Body of pancreas (tissue), 4 donors: ENCODE measurements at places on chromosomes 3 and 15. TPM values are rescaled to one million over a fixed set of nuclear protein-coding genes. Genes with fewer than 3 reads are reported as not detected.
A peak's percentile ranks its signal among the peaks of the same experiment; 100 is the strongest.

The NEK10 gene
- total RNA-seq: 0.78 TPM

DNA sequence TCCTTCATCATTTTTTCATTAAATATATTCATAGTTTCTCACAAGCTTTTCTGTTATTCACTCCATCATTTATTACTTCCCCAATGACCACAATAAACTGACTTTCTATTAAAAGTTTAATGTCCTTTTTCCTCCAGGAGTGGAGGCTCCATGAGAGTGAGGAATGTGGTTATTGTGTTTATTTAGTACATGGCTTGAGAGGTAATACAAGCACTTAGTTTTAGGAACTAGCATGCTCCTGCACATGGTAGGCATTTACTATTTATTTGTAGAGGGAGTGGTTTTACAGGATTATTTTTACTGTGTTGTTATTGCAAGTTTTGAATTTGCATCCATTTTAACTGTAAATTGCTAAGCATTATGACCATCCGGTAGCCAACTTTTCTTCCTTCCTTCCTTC is 412.9 kb upstream of the SUCLG2 start:
- H3K27me3 ChIP-seq: no peaks in the 10 kb centered on the region
- H3K36me3 ChIP-seq: no peaks in the 10 kb centered on the region
- H3K27ac ChIP-seq: no peak overlapping the region
- no peak overlapping the region for H3K4me3 ChIP-seq

GRCh38 chr3:179642871-179643270 is 10.0 kb upstream of the USP13 start:
- no peak overlapping the region for H3K27ac ChIP-seq
- H3K4me1 ChIP-seq: peaks cover 18% of the 10 kb centered on the region
- H3K36me3 ChIP-seq: no peaks in the 10 kb centered on the region
- DNase-seq: no peak
- no peaks in the 10 kb centered on the region for H3K27me3 ChIP-seq

DNA sequence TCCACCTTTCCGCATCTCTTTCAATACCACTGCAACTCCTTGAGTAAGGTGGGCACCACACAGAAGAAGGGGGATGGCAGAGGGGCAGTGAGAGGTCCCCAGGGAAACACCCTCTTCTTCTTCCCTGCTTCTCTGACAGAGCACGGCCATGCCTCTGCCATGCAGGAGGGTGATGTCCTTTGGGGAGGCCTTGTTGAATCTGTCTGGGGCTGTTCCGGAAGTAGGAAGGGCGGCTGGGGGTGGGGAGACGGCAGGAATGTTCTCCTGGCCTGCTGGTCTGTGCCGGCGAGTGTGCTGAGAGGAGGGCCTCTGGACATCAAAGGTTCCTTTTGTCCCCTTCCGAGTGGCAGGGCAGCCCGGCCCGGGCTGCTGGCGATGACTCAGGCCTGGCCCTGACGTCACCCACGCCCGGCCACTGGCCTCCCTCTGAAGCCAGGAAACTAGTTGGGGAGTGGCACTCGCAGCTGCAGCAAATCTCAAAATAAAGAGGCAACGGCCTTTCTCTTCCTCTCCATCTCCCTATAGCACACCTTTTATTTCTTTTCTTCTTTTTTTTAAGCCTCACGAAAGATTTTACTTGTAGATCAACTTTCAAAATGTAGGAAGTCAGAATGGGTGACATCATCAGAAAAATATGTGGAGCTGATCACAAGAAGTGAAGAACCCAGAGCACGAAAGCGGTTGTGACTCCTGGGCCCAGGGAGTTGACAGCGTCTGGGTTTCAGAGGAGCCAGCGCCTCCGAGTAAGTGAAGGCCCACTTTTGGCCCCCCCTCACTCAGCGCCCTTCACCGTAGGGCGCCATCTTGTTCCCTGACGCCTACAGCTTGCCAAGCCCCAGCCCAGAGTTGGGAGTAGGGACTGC is at the start of gene ZBTB38:
TSS of gene ZBTB38 (plus strand) at position 443 of the 863 bp plus-strand sequence. CDS start 73,885 bp downstream, outside the sequence.
- H3K4me1 ChIP-seq: peaks cover 34% of the 10 kb centered on the region
- no peak within 1 kb of the TSS for H3K4me3 ChIP-seq
- DNase-seq: peak; percentile 79
- H3K27me3 ChIP-seq: no peaks in the 10 kb centered on the region
- no peaks in the 10 kb centered on the region for H3K36me3 ChIP-seq
- peak within 1 kb of the TSS; percentile 91 for H3K27ac ChIP-seq

The DISP2 gene
- total RNA-seq: under 0.01 TPM

DNA sequence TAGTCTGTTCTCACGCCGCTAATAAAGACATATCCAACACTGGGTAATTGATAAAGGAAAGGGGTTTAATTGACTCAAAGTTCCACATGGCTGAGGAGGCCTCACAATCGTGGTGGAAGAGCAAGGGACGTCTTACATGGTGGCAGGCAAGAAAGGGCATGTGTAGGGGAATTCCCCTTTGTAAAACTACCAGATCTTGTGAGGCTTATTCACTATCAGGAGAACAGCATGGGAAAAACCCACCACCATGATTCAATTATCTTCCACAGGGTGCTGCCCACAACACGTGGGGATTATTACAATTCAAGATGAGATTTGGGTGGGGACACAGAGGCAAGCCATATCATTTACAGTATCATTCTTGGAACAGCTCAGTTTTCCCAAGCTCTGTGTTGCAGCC is 268.0 kb downstream of the SUCLG2 start:
- H3K27ac ChIP-seq: no peak overlapping the region
- H3K4me1 ChIP-seq: no peaks in the 10 kb centered on the region
- no peaks in the 10 kb centered on the region for H3K27me3 ChIP-seq
- no peak for DNase-seq
- H3K36me3 ChIP-seq: no peaks in the 10 kb centered on the region

DNA sequence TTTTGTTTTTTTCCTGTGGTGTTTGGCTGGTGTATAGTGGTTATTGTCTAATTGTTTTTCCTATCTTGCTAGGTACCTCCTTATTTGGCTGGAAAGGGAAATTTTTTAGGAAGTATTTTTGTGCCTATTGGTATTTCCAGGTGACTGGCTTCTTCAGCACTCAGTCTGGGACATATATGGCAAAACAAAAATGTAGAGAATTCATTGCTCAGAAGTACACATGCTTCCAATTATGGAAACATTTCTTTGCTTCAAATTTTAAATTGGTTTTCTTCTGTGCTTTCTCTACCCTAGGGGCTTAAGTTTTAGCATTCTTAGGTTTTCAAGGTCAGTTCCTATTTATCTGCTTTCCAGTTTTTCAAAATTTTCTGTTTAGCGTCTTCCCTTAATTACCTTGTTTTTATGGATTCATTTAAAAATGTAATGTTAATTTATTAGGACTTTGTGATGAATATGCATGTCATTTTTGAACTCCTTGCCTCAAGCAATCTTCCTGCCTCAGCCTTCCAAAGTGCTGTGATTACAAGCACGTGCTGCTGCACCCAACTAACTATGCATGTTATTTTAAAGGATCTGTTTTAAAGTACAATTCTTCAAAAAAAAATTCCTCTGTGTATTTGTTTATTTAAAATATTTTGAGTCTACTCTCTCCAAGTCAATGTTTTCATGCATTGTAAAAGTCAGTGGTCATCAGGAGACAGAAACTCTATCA is 231.9 kb upstream of the DPPA4 start:
- H3K4me3 ChIP-seq: no peak overlapping the region
- no peaks in the 10 kb centered on the region for H3K27me3 ChIP-seq
- no peaks in the 10 kb centered on the region for H3K4me1 ChIP-seq
- H3K27ac ChIP-seq: no peak overlapping the region
- no peak for DNase-seq

- no peak overlapping the region for H3K27ac ChIP-seq
These were observed 5.4 kb downstream of the MEX3B start for GRCh38 chr15:82040390-82040789.

- H3K4me3 ChIP-seq: peak within 1 kb of the TSS; percentile 8
- DNase-seq: peak; percentile 67
- H3K27ac ChIP-seq: peak within 1 kb of the TSS; percentile 62
These were observed at the start of gene ENTPD3 for GRCh38 chr3:40387001-40387894. Gene ENTPD3 (plus strand): TSS chr3:40387184. CDS start chr3:40388058, 874 bp downstream.

The ACSBG1 gene
- total RNA-seq: not detected

GRCh38 chr15:65962187-65962586 is 92.9 kb downstream of the RAB11A start:
- no peak for DNase-seq
- H3K27me3 ChIP-seq: no peaks in the 10 kb centered on the region
- no peak overlapping the region for H3K27ac ChIP-seq
- H3K4me1 ChIP-seq: no peaks in the 10 kb centered on the region
- H3K36me3 ChIP-seq: no peaks in the 10 kb centered on the region
- no peak overlapping the region for H3K4me3 ChIP-seq

GRCh38 chr3:45498532-45498931 is 96.0 kb upstream of the LIMD1 start:
- no peak overlapping the region for H3K4me3 ChIP-seq
- no peaks in the 10 kb centered on the region for H3K36me3 ChIP-seq
